Stimulated activated CD4-positive, alpha-beta T cell treated with anti-CD3 and anti-CD28 coated beads, Interleukin-2, amount 100 ng/mL, for 24 hours (primary cell): ENCODE measurements at places on chromosomes 3 and 15.

DNA sequence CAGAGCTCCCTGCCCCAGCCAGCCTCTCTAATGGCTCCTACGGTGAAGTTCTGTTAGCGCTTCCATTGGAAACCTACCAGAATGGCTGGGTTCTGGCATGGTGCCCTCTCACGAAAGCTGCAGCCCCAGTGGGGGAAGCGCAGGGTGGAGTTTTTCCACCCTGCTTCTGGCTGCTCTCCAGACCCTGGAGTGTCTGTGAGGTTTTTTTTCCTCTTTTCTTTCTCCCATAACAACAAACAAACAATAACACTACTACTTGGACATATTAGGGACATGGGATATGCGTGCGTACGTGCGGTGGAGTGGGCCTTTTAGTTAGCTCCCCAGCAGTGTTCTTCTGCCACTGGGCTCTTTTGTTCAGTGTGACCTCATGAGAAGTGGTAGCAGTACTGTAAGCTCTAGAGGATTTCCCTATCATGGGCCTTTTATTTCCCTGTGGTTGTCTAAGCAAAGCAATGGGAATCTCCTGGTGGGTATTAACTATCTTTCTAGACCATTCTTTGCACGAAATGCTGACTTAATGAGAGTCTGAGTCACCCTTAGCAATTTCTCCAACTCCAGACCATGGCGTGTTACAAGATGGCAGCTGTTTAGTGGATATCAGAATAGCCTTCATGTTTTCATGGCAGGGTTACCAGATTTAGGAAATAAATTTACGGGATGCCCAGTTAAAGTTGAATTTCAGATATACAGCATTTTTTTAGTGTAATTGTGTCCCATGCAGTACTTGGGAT, 161.9 kb downstream of the FNDC3B start:
- DNase-seq, result no peak

DNA sequence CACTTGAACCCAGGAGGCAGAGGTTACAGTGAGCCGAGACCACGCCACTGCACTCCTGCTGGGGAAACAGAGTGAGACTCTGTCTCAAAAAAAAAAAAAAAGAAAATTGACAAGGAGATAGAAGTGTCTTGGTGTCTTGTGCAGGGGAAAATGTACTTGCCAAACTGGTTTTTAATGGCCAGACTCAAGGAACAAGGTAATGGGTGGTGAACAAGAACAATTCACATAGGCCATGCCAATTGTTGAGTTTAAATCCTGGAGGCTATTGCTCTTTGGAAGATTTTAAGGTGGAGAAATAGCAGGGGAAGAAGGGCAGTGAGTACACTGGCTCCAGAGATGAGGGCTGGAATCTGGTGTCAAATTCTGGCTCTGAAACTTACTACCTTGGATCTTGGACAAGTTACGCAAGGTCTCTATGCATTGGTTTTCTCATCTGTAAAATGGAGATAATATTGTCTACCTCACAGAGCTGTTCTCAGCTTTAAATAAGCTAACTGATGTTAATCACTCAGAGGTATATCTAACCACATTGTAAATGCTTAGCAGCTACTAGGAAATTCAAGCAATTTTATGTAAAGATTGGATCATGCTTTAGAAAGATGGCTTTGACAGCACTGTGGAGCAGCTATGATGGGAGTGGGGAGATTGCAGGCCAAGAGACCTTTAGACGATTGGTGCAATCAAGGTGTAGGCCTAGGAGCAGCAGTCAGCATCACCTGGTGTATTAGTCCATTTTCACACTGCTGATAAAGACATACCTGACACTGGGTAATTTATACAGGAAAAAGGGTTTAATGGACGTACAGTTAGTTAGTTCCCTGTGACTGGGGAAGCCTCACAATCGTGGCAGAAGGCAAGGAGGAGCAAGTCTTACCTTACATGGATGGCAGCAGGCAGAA, 78.3 kb downstream of the B3GALNT1 start:
- DNase-seq, result no peak

GRCh38 chr15:82110144-82110543, 64.3 kb upstream of the MEX3B start:
- DNase-seq, result no peak

GRCh38 chr3:72633534-72633933, 214.7 kb downstream of the SHQ1 start:
- no peak for DNase-seq

DNA sequence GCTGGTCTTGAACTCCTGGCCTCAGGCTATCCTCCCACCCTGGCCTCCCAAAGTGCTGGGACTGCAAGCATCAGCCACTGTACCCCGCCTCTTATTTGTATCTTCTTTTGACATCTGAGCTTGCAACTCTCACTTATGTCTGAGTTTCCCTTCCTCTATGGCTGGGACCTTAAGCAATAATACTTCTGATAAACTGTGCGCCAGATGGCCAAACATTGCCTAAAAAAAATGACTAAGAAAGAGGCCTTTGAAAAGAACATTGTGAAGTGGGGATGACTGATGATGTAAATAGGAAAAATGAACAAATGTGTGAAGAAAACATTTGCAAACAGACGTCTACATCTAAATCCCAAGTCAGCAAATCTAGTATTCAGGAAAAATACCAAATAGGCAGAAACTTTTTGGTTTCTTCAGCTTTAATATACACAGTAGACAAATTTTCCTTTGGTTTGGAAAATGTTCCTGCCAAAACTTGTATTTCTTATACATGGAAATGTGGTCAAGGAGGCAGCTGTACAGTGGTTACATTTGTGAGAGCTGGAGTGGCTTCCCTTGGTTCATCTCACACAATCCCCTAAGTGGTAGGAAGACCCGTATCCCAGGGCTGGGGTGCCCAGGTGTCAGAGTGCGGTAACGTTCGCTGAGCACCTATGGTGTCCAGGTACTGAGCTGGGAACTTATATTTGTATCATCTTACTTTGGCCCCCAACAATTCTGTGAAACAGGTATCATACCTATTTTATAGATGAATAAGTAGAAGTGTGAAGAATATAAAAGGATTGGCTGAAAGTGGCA, 11.6 kb upstream of the TFRC start:
- no peak for DNase-seq

GRCh38 chr3:23762214-23762613, 43.5 kb upstream of the UBE2E1 start:
- DNase-seq, result no peak

GRCh38 chr3:81492040-81492439, 269.4 kb downstream of the GBE1 start:
- no peak for DNase-seq

GRCh38 chr3:73259856-73260255, 198.4 kb downstream of the EBLN2 start:
- DNase-seq, result no peak

DNA sequence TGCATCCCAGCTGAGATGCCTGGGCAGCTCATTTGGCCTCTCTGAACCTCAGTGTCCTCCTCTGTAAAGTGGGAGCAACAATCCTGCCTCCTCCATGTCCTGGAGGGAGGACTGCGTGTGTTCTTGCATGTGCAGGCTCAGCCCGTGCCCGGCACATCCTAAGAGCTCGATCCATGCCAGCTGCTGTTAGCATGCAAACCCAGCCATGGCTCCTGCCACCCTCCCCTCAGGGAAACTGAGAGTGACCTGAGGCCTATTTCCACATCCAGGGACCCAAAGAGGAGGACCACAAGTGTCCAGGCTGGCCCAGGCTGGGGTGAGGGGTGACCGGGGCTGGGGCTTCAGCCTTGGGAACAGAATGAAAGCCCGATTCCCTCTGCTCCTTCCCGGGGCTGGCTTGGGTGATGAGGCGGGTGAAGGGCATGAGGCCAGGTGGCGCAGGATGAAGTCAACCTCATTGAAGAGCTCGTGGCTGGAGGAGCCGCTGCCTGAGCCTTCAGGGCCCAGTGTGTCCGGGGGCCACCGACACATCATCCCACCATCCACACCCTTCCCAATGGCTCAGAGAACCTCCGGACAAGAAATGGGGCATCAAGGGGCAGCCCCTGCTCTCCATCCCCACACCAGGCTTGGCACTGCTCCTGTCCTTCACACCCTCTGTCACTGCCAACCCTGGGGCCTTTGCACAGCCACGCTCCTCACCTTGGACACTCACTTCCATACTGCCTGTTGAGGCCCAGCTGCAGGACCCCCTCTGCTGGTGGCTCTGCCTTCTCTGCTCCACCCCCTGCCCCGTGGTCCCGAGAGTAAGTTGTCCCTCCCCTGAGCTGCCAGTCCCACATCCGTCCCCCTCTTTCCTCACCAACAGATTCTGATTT, 42.5 kb downstream of the ADAMTS7 start:
- DNase-seq, result no peak

DNA sequence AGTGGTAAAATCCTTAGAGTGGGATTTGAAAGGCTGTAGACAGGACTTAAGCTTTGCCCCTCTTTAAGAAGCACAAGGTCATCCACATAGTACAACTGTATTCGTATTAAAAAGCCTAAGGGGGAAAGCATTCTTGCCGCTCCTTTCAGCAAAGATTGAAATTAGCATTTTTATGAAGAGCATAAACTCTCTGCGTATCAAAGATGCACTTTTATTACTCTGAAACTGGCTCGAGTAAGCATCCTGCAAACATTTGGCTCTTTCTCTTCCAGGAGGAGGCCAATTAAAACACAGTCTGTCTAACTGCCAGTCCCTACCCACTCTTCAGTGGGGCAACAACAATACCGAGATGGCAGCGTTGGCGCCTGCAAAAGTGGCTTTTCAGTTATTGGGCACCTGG, 192.5 kb upstream of the TPRG1 start:
- no peak for DNase-seq

DNA sequence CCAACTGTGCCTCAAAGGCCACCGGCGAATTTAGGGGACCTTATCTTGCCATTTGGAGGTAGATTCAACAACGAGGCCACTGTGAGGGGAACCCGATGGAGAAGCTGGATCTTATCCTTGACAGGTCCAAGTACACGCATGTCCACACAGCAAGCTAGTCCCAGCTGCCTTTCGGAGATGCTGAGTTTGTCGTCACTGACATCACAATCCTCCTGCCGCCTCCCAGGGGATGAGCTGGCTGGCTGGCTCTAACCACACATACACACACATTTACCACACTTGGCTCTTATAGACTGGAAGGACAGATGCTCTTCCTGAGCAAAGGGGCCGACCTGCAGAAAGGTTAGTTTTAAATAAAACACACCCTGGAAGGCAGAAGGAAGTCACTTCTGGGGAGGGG, 176.3 kb downstream of the STT3B start:
- no peak for DNase-seq

DNA sequence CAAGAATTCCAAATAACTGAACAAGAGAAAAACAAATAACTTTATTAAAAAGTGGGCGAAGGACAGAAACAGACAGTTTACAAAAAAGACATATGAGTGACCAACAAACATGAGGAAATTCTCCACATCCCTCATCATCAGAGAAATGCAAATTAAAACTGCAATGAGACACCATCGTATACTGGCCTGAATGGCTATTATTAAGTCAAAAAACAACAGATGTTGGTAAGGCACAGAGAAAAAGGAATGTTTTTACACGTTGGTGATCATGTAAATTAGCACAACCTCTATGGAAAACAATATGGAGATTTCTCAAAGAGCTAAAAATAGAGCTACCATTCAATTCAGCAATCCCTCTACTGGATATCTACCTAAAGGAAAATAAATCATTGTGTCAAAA, 1260.4 kb upstream of the ALCAM start:
- no peak for DNase-seq

GRCh38 chr3:39106281-39106811, 1.1 kb downstream of the GORASP1 start:
- no peak for DNase-seq

DNA sequence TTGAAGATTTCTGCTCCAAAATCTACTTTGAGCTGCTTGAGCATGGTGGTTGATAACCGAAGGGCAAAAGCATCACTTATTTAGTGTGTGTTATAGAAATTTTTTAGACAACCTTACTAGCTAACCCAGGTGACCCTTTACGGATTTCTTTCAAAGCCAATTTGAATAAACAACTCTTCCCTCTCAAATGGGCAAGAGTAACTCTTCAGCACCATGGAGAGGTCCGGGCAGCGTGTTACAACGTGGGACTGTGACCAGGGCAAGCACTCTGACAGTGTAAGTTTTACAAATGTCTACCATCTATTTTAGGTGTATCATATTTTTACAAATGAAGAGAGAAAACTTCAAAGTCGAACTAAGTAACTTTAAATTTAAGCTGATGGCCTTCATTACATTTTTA, 471.8 kb downstream of the MFSD1 start:
- DNase-seq, result no peak

- no peak for DNase-seq
Measured at GRCh38 chr3:133880886-133881455, 14.7 kb downstream of the RAB6B start.

DNA sequence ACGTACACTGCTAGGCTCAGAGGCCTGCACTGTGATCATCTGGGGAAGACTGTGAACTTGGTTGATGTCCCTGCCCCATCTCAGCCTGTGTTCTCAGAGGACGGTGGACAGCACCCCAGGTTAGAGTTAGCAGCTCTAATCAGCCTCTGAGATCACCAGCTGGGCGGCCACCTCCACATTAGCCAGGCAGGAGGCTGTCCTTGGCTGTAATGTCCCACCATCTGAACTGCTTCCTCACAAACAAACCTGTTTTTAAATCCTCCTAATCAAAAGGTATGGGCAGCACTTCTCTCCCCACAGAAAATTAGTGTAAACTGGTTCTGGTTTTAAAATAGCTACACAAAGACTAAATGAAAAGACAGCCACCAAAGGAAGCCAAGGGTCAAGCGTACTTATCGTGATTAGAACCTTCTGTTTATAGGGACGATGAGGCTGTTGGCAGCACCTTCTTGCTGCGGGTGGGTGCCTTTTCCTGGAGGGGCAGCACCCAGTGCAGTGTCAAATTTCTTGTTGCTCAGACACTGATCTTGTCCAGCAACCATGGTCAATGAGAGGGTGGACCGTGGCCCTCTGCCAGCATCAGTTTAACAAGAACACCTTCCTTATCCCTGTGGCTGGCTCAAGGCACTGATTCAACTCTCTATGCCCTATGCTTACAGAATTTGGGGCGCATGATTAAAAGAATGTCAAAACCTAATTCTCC, 24.6 kb downstream of the ACSBG1 start:
- no peak for DNase-seq

- no peak for DNase-seq
Measured at GRCh38 chr3:33544126-33544525, 103.9 kb upstream of the UBP1 start.

- peak; percentile 34 for DNase-seq
Measured at GRCh38 chr15:52529341-52529924, 753 bp upstream of the MYO5A start.

DNA sequence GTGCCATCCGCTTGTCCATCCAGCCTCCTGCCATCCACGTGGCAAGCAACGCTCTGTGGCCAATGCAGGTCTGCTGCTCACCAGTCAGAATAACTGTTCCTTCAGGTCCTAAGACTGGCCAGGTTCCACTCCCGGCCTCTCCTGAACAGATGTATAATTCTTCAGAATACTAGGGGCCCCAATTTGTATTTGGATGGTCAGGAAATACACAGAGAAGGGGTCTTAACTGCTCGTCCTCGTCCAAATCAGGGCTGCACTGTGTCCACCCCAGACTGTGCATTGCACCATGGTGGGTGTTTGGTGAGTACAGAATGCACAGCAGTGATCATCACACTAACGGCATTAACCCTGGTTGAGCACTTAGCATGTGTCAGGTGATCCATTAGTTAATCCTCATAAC, 46.0 kb downstream of the MINAR1 start:
- no peak for DNase-seq
